Bronchial epithelial cell (primary cell): ENCODE measurements at places on chromosomes 5 and 9. TPM values are rescaled to one million over a fixed set of nuclear protein-coding genes. Genes with fewer than 3 reads are reported as not detected.
A peak's percentile ranks its signal among the peaks of the same experiment; 100 is the strongest.

GRCh38 chr5:11504065-11504885 is 400.0 kb downstream of the CTNND2 start:
- DNase-seq = no peak

The PCDHA2 gene
- under 0.01 TPM in 1 of 2 replicates, not detected in the other for total RNA-seq

The COL15A1 gene
- total RNA-seq = under 0.01 and 1.6 TPM in 2 replicates

DNA sequence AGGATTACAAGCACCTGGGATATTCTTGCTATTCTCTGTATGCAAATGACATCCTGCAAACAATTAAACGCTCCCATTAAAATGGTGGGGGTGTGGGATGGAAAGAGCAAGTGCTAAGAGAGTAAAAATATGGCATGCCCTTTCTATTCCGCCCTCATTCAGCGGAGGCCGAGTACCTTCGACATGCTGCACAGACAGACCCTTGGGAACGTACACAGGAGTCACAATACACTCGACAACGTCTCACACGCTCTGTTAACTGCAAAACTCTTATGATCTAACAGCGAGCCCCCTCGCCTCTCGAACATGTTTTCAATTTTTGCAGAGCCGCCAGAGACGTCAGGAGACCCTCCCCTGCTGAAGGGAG is 322.2 kb downstream of the CEMIP2 start:
- no peak for DNase-seq

The PLK2 gene
- 146 and 259 TPM in 2 replicates for total RNA-seq

GRCh38 chr9:34565856-34566255 is 23.7 kb downstream of the CNTFR start:
- no peak for DNase-seq

- DNase-seq = peak; percentile 86
These were observed 195.7 kb downstream of the AOPEP start for GRCh38 chr9:94922098-94922607.

DNA sequence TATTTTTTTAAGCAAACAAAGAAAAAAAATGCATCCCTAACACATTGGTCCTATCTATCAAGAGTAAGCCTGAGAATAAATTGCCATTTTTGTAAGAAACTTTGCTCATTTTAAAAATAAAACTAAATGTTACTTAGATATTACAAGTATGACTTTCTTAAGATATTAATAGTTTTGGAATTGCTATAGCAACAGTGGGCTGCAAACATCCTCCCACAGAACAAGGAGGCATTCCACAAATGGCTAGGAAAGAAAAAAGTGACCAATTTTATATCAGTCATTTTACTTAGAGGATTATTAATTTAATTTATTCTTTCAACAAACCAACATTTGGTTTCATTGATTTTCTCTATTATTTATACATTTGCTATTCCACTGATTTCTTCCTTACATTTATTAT is 63.7 kb downstream of the LURAP1L start:
- no peak for DNase-seq

The WDR38 gene
- total RNA-seq = not detected in 2 replicates

DNA sequence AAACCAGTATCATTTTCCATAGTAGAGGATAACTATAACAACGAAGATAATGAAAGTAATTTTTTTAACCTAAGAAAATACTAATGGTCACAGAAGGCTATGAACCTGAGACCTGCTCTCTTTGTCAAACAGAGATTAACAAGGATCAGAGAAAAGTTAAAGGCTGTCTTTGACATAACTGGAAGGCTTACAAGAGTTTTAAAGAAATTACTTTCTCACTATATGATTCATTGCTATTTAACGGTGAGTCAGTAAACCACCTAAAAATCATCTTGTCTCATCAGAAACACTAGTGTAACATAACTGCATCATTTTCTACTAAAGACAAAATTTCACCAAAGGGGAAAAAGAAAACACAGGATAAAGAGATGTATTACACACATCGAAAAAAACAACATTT is 19.3 kb downstream of the MLANA start:
- DNase-seq = peak; percentile 52

DNA sequence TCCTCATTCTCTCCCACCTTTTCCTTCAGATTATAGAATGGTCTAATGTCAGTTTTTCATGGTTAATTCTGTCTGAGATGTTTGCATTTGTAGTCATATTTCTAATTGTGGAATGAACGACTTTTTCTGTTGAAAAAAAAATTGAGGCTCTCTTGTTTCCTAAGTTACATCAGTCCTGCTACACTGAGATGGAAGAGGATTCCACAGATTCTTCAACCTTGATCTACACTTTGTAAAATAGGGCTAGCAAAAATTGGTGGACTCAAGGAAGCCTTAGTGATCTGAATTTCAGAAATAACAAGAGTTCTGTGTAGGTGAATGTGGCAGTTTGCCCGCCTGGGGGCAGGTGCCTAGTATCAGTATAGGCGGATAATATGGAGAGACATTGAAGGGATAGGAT is 51.9 kb downstream of the ERBIN start:
- no peak for DNase-seq
